Activated CD4-positive, alpha-beta T cell treated with anti-CD3 and anti-CD28 coated beads, Interleukin-2, amount 50 U/mL, for 24 hours (primary cell): ENCODE measurements at places on chromosomes 11 and 22.

- DNase-seq, result no peak
Measured at GRCh38 chr11:55658031-55658573, 3.9 kb upstream of the OR4C6 start.

GRCh38 chr11:12287374-12288211 is 89.8 kb upstream of the PARVA start:
- no peak for DNase-seq

- DNase-seq, result no peak
Measured at GRCh38 chr11:120121336-120121735, 16.6 kb downstream of the TRIM29 start.

GRCh38 chr11:34536056-34536455 is 22.5 kb upstream of the ELF5 start:
- DNase-seq, result no peak

DNA sequence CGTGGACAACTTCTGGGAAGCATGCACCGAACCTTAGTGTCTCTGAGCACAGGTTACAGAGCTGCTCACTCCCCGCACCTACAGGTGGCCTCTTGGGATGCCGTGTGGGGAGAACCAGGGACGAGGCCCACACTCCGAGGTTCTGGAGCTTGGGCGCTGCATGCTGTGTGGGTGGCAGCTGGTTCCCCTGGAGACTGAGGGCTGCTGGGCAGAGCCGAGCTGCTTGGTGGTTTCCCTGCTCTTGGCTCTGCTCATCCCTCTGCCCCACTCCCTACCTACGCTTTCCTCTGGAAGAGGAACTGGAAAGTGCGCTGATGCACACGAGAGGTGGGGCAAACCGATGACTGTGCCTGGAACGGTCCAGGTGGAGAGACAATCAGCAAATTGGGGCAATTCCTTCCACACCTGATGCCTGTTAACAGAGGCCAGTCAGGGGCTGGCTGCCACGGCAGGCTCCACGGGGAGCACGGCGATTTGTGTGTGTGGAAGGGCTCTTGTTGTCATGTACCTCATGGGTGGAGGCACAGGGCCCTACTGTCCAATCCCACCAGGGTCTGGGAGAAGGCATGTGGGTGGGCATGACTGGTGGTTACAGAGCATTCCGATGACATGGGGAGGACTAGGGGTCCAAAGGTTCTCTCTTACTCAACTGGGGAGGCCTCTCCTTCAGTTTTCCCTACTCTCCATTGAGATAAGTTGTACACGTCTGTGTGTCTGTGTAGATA is 60.9 kb downstream of the ST14 start:
- DNase-seq, result no peak

GRCh38 chr11:14029440-14029839 is 66.9 kb downstream of the SPON1 start:
- DNase-seq, result no peak

DNA sequence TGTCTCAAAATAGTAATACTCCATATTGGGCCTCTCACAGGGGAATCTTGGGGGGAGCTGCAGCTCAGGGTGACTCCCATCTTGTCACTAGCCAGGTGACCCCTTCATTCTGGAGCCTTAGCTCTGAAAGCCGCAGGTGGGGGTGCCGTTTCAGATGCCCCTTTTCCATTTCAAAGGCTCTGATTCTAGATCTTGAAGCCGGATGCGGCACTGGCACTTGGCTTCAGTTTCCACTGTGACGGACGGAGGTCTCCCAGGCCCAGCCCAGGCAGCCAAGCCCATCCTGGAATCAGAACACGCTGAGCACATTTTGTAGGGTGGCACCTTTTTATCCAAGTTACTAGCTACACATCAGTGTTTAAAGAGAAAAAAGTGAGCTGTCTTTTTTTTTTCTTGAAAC is 6.4 kb downstream of the BIK start:
- no peak for DNase-seq

GRCh38 chr11:121437018-121437685 is 15.0 kb upstream of the SORL1 start:
- no peak for DNase-seq
